ENCODE measurements at places on chromosomes 3 and 15.

DNA sequence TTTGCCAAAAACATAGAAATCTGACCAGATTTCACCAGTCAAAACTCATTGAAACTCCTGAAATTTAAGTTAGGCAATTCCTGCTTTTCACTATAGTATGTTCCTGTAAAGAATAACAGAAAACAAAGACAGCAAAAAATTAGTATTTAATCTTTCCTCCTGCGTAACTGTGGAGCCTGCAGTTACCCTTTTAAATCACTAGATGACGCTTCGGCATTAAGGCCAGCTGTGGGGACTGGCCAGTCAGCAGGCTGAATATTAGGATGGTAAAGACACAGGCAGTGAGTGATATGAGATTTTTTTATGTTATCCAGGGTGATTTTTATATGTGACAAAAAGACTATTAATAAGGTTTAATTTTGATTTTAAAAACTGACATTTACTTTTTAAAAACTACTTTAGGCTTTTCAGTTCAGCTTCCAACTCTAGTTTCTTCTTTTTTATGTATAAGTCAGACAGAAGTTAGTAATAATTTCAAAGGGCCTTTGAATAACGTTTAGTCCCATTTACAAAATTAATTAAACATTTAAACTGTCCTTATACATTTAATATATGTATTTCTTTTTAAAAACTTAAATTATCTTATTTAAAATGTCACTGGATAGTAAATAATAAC is 165.1 kb downstream of the PPM1L start:
- no peaks in the 10 kb centered on the region for H3K4me1 ChIP-seq
- no peaks in the 10 kb centered on the region for H3K36me3 ChIP-seq
- no peak for DNase-seq

DNA sequence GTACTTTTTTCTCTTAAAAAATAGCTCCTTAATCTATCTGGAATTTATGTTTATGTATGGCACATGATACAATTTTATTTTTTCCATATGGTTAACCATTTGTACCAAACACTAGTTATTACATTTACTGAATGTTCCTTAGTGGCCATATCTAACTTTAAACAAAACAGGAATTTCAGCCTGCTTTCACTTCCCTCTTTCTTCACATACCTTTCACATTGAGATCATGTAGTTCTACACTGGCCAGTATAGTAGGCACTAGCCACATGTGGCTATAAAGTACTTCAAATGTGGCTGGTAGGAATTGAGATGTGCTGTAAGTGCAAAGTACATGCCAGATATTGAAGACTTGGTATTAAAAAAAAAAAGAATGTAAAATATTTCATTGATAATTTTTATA is 4.7 kb upstream of the RYK start:
- no peak overlapping the region for H3K4me3 ChIP-seq
- no peak for DNase-seq
- no peaks in the 10 kb centered on the region for H3K36me3 ChIP-seq
- peaks cover 7% of the 10 kb centered on the region for H3K4me1 ChIP-seq

- no peaks in the 10 kb centered on the region for H3K27me3 ChIP-seq
- no peak overlapping the region for H3K27ac ChIP-seq
- H3K4me1 ChIP-seq: no peaks in the 10 kb centered on the region
- no peak overlapping the region for H3K4me3 ChIP-seq
These were observed 94.6 kb downstream of the THRB start for GRCh38 chr3:24400015-24400414.

- no peak overlapping the region for H3K27ac ChIP-seq
- H3K4me3 ChIP-seq: no peak overlapping the region
- peaks cover 15% of the 10 kb centered on the region for H3K36me3 ChIP-seq
- DNase-seq: no peak
These were observed 22.5 kb upstream of the PPIB start for GRCh38 chr15:64185146-64185911.

DNA sequence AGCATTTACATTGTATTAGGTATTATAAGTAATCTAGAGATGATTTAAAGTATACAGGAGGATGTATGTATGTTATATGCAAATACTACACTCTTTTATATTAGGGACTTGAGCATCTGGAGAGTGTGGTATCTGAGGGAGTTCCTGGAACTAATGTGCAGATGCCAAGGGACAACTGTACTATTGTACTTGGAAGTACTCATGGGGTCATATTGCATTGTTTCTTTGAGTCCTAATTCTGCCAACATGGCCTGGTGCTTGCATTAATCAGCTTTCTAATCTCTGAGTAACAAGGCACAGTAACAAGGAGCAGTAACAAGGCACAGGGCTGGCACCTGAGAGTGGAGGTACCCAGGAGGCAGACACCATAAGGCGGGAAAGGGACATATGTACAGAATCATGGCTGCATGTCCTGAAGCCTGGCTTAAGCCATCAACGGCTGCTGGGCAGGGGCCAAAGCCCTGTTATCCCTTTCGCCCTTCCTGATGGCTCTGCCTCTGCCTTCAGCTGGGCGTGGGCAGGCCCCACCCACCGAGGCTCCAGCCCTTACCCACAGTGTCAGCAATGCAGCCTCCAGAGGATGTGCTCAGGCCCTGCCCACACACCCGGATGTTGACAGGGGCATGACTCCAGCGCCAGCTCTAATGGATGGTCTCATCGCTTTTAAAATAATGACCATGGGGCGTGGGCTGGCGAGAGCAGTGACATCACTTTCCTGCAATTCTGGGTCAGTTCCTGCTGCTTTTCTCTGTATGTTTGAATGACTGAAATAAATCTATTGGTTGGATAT is 22.9 kb downstream of the CEMIP start:
- H3K36me3 ChIP-seq: peaks cover 2% of the 10 kb centered on the region
- H3K27ac ChIP-seq: no peak overlapping the region
- no peak for DNase-seq
- H3K4me3 ChIP-seq: no peak overlapping the region

DNA sequence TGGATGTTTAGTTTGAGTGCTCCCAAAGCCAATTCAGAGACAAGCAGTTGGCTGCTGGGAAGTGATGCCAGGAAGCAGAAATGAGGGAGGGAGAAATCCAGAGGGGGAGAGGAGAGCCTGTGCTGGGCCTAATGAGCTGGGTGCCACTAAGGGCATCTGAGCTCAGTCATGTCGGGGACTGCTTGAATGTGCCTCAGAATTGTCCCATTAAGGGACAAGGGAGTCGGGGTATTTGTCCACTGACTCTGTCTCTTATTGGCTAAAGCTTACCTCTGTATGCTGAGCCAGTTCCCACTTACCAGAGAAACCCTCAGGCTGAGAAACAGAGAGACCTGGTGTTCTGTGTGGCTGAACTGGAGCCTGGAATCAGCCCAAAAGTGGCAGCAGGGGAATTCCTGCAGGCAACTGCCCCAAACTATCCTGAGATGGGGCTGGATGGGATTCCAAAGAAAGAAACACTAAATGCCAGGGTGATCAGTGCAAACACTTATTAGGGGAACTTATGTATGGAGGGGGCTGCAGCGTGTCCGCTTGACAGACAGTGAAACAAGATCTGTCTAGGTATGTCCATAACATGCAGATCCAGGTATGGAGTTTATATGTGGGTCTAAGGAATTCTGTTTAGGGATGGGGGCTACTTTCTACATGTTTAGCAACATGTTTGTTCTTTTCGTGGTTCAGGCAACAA is 48.6 kb downstream of the NR1D2 start:
- DNase-seq: no peak
- peaks cover 6% of the 10 kb centered on the region for H3K36me3 ChIP-seq

DNA sequence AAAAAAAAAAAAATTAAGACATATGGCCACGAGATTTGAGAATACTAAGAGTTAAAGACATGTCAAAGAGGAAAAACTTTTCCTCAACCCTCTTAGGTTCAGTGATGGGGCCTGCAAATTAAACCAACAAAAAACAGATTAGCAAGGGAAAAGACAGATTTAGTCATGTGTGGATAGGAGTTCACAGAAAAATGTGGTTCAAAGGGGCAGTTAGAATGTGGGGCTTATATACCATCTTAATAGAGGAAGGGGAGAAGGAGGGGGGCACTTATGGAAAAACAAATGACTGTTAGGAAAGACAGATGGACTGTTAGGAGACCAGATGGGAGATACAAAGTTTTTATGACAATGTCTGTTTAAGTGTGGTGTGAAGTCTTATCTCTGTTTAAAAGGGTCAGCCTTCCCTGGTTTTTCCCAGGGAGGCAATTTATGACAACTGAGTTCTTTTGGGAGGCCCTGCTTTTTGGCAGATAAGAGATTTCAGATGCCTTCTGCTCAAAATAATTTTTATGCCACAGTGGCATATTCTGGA is 68.7 kb upstream of the FURIN start:
- no peak overlapping the region for H3K4me3 ChIP-seq
- no peaks in the 10 kb centered on the region for H3K27me3 ChIP-seq

GRCh38 chr3:69524816-69525215 is 138.9 kb upstream of the FRMD4B start:
- H3K27me3 ChIP-seq: peaks cover 33% of the 10 kb centered on the region
- no peak for DNase-seq
- H3K27ac ChIP-seq: no peak overlapping the region

DNA sequence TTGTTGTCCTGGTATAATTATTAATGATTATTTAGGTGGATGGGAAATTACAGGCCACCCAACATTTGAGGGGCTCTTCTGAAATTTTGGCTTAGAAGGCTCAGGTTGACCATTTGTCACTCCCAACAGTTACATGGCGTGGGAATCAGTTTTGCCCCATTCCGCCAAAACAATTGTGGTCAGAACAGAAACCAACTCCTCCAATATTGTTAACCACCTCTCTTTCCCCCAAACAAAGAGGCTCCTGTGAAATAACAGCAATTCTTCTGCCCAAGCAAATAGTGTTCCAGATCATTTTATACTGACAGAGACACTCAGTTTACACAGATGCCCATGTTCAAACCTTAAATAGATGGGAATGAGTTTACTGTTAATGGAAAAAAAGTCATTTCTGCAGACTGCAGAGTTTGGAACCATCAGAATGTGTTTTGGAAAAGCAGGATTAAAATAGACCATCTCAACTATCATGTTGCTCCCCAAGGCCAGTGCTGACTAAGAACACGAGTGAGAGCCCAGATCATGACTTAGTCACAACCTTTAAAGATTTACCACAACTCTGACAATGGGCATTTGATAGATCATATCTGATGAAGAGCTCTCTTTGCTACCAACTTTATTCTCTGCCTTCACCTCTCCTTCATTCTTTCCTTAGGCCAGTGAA is 102.1 kb downstream of the DUT start:
- H3K4me3 ChIP-seq: no peak overlapping the region
- H3K36me3 ChIP-seq: no peaks in the 10 kb centered on the region
- H3K4me1 ChIP-seq: no peaks in the 10 kb centered on the region
- H3K27me3 ChIP-seq: no peaks in the 10 kb centered on the region
- DNase-seq: no peak
- H3K27ac ChIP-seq: no peak overlapping the region

GRCh38 chr3:37494216-37494615 is 319.8 kb upstream of the LRRFIP2 start:
- H3K4me3 ChIP-seq: no peak overlapping the region
- no peaks in the 10 kb centered on the region for H3K4me1 ChIP-seq
- DNase-seq: no peak
- peaks cover 3% of the 10 kb centered on the region for H3K36me3 ChIP-seq

DNA sequence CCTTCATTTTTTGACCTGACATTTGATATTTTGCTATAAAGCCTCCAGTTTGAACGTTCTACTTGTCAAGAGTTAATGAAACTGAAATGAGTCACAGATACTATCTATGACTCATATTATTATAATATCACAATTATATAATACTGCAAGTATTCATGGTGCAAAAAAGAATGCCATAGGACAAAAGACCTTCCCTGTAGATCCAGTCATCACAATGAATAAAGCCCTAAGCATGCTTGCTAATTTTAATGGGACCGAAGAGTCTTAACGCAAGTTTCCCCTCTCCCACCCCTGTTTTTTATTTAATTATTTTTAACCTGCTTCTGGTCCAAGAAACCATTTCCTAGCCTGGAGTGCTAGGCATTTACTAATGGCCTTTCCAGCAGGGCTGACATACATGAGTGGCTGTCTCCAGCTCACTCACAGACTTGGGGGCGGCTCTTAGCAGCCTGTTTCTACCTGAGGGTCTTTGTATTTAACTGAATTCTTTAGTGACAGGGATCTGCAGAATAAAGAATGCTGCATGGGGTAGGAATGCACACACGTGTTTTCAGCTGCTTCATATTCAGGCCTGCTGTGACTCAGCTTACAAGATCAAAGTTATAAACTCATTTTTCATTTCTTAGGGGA is 61.2 kb downstream of the THBS1 start:
- peaks cover 16% of the 10 kb centered on the region for H3K4me1 ChIP-seq
- no peak for DNase-seq

DNA sequence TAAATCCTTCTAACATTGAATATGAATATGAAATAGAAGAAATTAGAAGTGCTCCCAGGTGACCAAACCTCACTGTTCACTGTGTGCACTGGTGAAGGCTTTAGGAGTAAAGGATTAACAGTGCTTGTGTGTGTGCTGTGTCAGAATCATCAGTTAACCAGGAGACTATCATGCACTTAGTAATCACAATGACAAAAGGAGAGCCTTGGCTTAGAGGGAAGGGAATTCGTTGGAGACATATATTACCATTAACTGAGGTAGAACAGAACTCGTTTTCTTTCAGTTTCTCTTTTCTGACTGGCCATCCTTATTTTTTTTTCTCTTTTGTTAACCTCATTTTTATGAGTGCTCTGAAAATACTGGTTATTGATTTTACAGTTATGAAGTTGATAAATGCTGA is 213.3 kb upstream of the GBE1 start:
- H3K27me3 ChIP-seq: no peaks in the 10 kb centered on the region
- no peaks in the 10 kb centered on the region for H3K4me1 ChIP-seq
- no peak for DNase-seq

DNA sequence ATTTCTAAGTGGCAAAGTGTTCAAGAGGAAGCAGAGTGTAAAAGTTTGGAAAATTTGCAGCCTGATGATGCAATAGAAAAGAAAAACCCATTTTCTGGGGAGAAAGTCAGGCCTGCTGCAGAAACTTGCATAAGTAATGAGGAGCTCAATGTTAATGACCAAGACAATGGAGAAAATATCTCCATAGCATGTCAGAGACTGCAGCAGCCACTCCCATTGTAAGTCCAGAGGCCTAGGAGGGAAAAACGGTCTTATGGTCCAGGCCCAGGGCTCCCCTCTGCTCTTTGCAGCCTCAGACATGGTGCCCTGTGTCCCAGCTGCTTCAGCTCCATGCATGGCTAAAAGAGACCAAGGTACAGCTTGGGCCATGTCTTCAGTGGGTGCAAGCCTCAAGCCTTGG is 96.6 kb upstream of the GMNC start:
- no peak overlapping the region for H3K27ac ChIP-seq
- DNase-seq: no peak
- no peaks in the 10 kb centered on the region for H3K27me3 ChIP-seq
- H3K36me3 ChIP-seq: no peaks in the 10 kb centered on the region
- no peaks in the 10 kb centered on the region for H3K4me1 ChIP-seq

DNA sequence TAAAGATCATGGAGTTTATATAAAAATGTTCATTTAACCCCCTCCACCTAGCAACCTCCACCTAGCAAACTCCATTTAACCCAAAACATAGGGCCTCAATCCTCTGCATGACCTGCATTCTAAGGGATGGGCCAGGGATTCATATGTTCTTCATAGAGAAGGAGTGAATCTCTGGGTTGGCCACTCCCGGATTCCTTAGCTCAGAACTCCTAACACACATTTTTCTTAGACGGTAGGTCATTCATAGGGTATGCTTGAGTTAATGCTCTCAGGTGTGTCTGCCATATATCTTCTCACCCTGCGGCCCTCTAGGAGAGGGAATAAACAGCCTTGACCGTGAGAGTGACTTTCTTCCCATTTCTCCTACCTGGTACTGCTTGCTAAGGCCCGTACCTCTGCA is 102.0 kb upstream of the IGSF10 start:
- H3K4me1 ChIP-seq: no peaks in the 10 kb centered on the region
- H3K27me3 ChIP-seq: no peaks in the 10 kb centered on the region
- DNase-seq: no peak
- no peaks in the 10 kb centered on the region for H3K36me3 ChIP-seq
- H3K27ac ChIP-seq: no peak overlapping the region
- H3K4me3 ChIP-seq: no peak overlapping the region
